ENCODE measurements at places on chromosomes 7 and 10.

GRCh38 chr7:99005776-99006175 lies 127.4 kb downstream of the TRRAP start:
- no peak for DNase-seq

GRCh38 chr10:77565590-77566023 lies 72.0 kb downstream of the KCNMA1 start:
- no peak for DNase-seq

DNA sequence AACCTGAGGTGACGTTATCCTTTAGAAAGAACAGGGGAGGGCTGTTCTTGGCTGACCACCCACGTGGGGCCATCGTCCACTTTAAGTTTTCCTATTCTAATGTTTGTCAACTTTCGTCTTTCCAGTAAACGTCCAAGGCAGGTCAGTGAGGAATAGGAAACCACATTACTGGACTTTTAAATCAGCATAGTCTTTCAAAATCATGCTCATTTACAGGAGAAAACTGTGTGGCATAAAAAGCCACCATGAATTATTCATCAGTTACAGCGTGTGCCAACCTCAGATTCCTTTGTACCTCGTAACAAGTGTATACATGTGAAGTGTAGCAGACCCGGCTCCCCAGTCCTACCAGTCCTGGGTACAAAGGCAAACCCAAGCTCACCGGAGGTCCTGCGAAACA lies 25.1 kb upstream of the ABLIM1 start:
- DNase-seq: no peak

- DNase-seq: no peak
Measured at GRCh38 chr7:98110249-98111022, 3.8 kb downstream of the LMTK2 start.

DNA sequence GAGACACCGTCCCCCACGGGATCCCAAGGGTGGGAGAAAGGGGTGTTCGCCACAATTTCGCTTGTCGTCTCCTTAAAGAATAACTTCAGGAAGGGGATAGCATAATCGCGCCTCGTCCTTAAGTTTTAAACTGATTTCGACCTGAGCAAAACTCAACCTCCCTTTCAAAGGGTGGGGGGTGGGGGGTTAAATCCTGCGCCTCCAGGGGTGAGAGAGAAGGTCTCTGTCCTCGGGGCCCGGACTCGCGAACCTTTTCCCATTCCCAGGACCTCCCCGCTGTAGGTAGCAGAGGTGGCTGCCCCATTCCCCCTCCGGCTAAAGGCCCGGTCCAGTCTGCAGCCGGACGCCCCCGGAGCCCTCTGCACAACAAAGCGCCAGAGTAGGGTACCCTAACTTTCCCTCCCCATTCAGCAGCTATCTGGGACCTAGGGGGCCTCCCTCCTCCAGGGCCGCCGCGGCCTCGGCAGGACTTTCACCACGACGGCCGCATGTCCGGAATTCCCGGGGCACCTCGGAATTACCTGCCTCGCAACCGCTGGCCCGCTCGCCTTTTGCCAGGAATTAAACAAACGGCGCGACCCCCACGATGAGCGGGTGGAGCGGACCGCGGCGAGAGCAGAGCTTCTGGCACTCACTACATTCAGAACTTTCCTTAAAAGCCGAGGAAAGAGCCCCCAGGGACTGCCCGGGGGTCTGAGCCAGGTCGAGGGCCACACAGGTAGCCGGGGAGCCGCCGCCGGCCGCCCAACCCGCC lies 1.7 kb downstream of the CDK6 start:
- no peak for DNase-seq

DNA sequence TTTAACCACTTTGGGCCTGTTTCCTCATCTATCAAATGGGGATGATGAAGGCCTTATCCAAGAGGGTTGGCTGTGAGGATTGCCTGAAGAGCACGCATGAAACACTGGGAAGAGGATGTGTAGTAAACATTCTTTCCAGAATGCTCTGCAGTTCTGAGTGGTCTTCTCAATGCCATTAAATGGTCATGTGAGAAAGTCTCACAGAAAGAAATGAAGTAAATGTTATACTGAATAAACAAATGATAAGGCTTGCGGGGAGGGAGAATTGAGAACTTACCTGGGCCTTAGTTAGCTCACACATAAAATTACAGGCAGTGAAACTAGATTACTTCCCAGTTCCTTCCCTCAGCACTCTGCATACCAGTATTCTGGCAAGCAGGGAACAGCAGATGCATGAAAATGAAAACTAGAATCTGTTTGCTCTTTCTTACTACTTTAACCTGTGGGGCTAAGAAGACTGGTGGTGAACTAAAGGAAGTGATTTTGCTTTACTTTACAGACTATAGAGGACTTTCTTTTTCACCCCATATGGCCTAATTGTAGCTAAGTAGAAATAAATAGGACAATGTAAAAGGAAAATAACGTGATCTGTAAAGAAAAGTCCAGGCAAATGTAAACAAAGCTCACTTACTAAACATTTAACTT lies 135.3 kb upstream of the CCDC6 start:
- no peak for DNase-seq

- no peak for DNase-seq
Measured at GRCh38 chr10:127940866-127941640, 34.1 kb downstream of the PTPRE start.

DNA sequence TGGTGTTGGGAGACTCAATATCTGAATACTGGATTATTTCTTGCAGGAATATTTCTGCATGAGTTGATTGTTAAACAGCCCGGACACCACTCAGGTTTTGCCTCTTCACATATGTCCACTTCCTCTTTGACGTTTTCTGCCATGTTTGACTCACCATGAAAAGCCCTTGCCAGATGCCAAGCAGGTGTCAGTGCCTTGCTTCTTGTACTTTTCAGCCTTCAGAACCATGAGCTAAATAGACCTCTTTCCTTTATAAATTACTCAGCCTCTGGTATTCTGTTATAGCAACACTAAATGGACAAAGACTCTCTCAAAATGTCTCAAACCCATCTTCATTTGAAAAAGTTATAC lies 24.7 kb upstream of the MACC1 start:
- DNase-seq: no peak

GRCh38 chr7:110090110-110090820 lies 1000.7 kb upstream of the LRRN3 start:
- no peak for DNase-seq

- DNase-seq: no peak
Measured at GRCh38 chr7:150947241-150947745, 30.8 kb downstream of the KCNH2 start.

GRCh38 chr10:31131251-31131650 lies 99.6 kb upstream of the ZNF438 start:
- DNase-seq: no peak

DNA sequence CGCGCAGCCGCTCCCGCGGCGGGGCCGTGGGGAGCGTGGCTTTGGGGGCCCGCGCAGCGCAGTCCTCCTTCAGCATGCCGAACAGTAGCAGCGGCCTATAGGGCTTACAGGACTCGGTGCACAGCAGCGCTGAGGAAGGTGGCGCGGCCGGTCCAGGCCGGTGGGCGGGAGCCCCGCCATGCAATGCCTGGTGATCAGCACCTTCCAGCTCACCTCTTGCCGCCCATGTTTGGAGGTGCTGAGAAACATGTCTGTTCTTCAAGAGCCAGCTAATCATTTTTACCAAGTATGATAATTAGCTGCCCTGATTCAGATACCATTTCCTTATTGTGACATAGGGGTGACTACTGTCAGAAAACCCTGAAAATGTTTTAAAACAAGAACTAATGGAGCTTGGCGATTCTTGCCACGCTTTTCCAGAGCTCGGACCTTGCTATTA lies 33.5 kb upstream of the SFTPD start:
- DNase-seq: no peak

DNA sequence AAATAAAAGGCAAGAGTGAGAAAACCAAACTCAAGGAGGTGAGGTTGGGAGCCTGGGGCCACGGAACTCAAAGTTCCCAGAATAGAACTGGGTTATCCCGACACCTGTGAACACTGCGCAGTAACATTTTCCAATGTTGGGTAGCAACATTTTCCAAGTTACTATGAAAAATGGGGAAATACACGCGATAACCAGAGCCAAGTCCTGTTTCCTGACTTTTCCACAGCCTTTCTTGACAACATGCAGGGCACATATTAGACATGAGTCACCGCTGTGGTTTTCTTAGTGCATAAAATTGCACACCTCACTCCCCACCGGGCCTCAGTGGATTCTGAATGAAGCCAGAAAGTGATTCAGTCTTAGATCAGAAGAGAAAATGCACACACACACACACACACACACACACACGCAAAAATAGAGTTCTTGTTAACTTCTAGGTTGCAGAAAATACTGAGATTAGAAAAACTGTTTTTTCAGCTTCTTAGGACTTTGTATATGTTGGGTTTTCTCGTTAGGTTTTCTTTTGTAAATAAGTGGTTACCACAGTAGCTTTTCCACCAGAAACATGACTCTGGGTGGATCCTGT lies 70.0 kb downstream of the CAMK1D start:
- DNase-seq: no peak

DNA sequence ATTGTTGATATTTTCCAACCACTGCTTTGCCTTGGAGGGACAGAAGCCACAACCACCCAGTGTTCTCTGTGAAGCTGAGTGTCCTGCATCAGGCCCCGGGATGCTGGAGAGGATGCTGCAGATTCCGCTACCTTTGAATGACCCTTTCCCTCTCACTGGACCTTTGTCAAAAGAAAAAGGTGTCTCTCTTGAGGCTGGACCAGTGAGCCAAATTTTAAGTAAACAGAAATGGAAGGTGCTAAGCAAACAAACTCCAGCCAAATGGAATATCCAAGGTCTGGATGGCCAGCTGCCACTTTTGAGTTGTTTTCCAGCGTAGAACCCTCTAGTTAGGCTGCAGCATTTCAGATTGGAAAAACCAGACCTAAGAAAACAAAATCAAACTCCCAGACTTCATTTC lies 145.5 kb downstream of the TRIL start:
- no peak for DNase-seq

- DNase-seq: no peak
Measured at GRCh38 chr7:157300369-157300825, 36.4 kb upstream of the DNAJB6 start.

- no peak for DNase-seq
Measured at GRCh38 chr10:22803261-22803885, 89.0 kb upstream of the PIP4K2A start.

GRCh38 chr7:111140091-111140865 lies 49.4 kb downstream of the LRRN3 start:
- DNase-seq: no peak

DNA sequence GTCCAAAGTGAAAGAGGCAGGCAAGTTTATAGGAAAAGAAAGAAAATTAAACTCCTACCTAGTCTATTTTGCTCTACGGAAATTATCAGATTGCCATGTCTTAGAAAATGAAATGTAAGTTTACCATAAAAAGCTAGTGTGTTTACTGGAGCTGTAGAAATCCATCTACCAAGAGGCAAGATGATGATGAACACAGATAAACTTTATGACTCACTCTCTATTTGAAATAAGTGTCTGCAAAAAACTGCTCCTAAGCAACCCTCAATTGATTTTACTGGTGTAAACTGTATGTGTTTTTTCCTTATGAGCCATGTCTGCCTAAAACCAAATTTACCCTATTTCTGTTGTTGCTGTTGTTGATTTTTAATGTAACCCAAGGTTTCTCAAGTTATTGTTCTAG lies 73.8 kb upstream of the TMEM106B start:
- DNase-seq: no peak

- DNase-seq: no peak
Measured at GRCh38 chr10:4109469-4109868, 324.5 kb upstream of the KLF6 start.

- DNase-seq: no peak
Measured at GRCh38 chr10:75250934-75251333, 15.2 kb upstream of the COMTD1 start.

GRCh38 chr10:125003901-125004467 lies 62.1 kb downstream of the ZRANB1 start:
- no peak for DNase-seq

DNA sequence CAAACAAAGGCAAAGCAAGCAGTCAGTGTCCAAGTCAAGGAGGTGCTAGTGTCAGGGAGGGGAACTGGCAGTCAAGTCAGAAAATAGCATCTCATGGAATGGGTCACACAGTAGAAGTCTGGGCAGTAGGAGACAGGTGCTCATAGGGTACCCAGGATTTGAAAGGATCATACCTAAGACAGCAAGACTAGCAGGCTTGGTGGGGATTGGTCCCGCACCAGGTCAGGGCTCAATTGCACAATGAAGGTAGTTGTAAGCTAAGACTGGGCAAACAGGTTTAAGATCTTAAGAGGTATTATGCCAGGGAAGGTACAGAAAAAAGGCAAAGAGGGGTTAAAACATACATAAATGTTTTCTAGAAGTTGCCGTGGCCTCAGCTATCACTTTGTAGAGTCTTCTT lies 181.4 kb upstream of the ETV1 start:
- DNase-seq: no peak

DNA sequence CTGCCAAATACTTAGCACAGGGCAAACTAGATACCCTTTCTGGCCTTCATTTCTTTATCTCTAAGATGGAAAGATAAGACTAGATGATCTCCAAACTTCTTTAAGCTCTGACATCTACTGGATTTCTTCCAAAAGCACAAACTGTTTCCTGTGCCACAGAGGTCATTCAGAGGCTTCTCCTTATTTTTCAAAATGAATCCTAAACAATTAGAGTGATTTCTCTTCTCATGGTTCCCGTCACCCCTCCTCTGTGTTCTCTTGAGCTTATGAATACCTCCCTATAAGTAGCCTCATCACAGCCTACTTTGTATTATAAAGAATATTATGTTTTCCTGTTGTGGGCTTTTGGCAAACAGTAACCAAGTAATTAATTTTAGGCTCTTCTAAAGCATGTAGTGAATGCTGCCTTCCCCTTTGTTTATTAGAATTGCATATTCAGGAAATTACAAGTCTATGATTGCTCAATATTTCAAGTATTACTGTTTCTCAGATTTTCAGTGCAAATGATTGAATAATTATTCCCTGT lies 179.5 kb downstream of the REEP3 start:
- no peak for DNase-seq

- DNase-seq: peak; percentile 38
Measured at GRCh38 chr7:151382079-151382885, 27.6 kb downstream of the WDR86 start.

DNA sequence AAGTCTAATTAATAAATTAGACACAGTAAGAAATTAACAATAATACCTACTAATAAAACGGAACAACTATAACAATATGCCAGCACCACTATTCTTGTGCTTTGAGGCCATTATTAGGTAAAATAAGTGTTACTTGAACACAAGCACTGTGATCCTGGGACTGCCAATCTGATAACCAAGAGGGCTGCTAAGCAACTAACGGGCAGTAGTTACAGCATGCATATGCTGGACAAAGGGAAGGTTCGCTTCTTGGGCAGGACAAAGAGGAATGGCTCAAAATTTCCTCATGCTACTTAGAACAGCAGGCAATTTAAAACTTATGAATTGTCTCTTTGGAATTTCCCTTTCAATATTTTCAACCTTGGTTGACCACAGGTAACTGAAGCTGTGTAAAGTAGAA lies 718.6 kb downstream of the SORCS3 start:
- DNase-seq: no peak

DNA sequence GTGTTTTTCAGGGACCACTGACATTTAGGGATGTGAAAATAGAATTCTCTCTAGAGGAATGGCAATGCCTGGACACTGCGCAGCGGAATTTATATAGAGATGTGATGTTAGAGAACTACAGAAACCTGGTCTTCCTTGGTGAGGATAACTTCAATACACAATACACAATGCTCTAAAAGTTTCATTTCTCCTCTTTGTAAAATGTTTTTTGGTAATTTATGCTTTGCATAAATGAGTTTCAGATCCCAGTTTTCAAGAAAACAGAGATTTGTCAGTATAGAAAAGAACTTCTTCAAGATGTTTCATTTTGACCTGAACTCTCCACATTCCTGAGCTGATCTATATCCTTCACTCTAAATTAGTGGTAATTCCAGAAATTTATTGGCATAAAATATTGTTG lies 14.2 kb downstream of the ZNF92 start:
- no peak for DNase-seq

Data from T-cell (primary cell).